ENCODE measurements at places on chromosomes 1 and 21. TPM values are rescaled to one million over a fixed set of nuclear protein-coding genes. Genes with fewer than 3 reads are reported as not detected.

DNA sequence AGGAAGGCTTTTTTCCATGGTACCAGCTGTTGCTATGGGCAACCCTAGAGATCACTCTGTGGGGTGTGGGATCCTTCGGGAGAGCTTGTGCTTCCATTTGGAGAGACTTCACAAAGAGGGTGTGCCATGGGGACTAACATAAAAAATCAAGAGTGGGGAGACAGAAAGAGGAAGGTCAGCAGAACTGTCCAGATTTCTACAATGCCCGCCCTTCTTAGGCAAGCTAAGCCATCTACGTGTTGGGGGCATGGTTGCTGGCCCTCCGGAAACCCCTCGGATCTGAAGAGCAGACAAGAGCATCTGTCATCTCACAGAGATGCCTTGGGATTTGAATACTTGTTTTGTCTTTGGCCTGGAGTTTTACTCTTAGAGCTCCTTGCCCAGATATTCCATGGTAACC lies 83.9 kb upstream of the ZNF648 start:
- DNase-seq = no peak

DNA sequence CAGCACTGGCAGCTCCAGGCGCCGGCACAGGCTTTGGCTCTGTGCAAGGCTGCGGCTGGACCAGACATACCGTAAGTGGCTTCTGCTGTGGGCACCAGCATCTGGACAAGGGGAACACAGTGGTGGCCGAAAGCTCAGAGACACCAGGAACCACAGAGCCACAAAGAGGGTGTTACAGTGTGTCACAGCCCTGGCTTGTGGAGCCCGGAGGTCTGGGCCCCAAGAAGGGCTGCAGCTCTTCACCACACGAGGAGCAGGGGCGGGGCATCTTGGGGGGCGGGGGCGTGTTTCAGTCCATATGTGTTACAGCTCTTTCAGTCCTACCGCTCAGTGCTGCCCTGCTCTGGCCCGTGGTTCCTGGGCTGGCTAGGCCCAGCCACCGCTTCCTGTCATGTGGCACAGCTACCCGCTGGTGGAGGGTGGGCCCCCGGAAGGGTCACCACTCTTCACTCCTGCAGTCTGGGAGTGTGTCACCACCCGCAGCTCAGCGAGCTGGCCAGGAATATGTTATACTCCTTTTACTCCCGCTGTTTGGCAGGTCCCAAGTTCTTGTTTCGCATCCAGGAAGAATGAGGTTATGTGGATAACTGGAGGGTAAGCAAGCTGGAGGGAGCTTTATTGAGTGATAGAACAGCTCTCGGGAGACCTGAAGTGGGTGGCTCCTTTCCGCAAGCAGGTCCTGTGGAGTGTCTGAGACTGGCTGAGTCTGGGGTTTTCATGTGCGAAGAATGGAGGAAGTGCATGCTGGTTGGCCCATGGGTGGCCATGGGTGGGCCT lies 3.3 kb upstream of the LSM10 start:
- DNase-seq = peak; percentile 84

GRCh38 chr1:232868793-232869491 lies 63.7 kb downstream of the MAP10 start:
- no peak for DNase-seq

Gene TRAF3IP3
- 351 TPM for total RNA-seq

DNA sequence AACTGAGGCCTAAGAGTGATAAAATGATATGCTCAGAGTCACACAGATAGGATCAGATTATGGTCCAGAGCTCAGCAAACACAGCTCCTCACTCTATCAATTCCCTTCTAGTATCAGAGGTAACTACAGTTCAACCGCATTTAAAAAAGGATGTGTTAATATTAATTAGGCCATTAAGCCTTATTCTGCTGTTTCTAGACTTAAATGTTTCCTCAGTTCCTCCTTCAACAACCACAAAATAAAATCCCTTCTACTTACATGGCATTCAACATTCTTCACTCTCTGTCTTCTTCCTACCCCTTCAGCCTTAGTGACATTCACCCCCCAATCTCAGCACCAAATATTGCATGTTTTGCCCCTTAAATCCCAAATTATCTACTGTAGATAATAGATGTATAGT lies 254.9 kb downstream of the PLPP3 start:
- DNase-seq = no peak

DNA sequence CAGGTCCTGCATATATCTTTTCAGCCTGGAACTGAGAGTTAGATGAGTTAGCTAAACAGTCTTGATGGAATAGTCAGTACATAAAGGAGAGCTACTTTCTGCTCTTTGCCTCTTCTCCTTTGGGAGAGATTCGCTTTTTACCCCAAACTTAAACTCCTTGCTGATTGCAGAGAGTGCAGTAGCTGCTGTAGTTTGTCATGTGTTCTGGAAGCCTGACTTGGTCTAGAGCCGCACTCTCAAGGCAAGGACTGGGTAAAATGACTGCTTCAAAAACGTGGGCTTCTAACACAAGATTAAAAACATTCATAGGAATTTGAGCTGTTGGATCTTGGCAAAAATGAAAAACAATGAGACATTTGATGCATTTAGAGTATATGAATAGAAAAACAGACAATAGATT lies 351.6 kb downstream of the RYR2 start:
- DNase-seq = no peak

- no peak for DNase-seq
Observed at GRCh38 chr1:3304692-3305091, 149.8 kb upstream of the ARHGEF16 start.

- DNase-seq = no peak
Observed at GRCh38 chr1:238549137-238549536, 658.4 kb upstream of the ZP4 start.

DNA sequence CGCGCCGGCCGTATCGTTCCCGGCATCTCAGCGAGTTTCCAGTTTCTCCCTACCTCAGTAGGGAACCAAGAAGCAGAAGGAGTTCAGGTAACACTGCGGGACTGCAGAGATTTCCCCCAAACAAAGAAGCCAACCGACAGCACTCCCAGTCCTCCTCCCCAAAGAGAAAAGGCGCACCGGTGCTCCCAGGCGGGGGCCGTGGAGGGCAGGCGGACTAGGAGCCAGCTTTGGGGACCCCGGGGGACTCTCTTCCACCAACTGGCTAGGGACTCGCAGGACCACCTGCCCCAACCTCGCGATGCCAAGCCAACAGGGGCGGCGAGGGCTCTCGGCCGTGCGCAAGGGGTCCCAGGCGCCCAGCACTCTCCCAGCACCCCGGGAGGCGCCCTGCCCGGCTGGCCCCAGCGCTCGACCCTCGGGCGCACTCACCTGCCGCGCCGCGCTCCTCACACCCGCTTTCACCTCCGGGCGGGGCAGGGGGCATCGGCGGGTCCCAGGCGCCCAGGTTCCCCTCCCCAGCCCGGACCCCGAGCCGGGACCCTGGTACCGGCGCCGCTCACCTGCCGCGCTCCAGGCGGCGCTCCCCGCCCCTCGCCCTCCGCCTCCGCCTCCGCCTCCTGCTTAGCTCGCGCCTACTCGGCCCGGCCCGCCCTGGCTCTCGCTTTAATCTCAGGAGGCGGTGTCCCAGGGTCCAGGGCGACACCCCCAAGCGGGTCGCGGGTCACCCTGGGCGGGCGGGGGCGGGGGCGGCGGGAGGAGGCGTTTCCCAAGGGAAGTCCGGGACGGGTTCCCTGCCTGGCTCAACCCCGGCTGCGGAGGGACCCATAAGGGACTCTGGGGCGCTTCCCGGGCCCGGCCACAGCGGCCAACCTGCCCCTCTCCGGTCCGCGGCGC lies at the start of gene TMPRSS2:
TMPRSS2 (minus strand) TSS at position 638 of the 894 bp plus-strand sequence. CDS start 10,025 bp downstream, outside the sequence.
- DNase-seq = no peak

DNA sequence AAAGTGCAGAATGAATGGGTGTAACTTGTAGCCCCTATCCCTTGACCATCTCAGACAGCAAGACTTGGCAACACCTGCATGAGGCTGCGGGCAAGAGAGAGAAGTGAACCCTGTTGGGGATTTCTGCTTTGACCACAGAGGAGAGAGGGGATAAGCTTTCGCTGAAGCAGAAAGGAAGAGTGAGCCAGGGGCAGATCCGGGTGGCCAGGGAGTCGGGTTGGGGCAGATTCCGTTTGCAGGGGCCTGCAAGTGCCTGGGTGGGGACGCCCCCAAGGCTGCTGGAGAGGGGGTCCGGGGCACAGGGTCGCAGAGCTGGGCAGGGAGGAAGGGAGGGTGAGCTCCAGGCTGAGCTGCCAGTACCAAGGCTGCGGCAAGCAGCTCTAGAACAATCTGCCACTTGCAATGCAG lies 25.3 kb upstream of the PIK3CD start:
- peak; percentile 56 for DNase-seq

Gene ZSWIM5
- 0.47 TPM for total RNA-seq

Gene CRP
- total RNA-seq = not detected

- DNase-seq = peak; percentile 76
Observed at GRCh38 chr1:150168960-150169601, 19.4 kb downstream of the PLEKHO1 start.

Gene ETV3L
- not detected for total RNA-seq

GRCh38 chr1:41752514-41753170 lies 166.1 kb downstream of the HIVEP3 start:
- DNase-seq = no peak

DNA sequence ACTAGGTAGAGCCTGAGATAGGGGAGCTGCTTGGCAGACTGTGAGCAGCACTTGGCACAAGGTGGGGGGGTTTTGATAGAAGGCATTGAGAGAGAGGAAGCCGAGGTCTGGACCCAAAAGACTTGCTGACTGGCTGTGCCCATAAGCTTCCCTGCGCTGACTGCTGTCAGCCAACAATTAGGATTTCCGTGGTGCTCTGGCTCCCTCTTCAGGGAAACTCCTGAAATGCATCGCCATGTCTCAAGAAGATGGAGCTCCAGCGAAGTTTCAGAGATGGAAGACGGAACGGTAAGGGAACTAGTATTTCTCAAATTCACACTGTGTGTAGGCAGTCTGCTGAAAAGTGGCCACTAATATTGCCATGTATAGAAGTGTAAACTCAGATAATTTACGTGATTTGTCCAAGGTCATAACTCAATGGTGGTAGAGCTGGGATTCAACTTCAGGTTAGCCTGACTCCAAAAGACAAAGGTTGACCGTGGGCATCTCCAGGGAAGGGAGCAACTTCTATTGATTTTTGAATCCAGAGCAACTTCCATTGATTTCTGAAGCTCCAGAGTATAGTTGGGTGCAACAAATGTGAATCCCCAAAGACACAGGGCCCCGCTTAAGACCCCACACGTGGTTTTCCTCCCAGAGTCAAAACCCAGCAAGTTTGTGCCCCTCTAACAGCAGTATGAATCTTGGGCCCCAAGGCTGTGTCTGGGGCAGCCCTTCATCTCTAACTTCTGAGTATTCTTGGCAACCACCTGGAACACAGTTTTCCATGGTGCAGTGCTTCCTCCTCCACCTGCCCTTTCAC lies 44.5 kb upstream of the CRNN start:
- peak; percentile 88 for DNase-seq

GRCh38 chr1:36778740-36779139 lies 255.6 kb downstream of the GRIK3 start:
- no peak for DNase-seq

- no peak for DNase-seq
Observed at GRCh38 chr1:184541537-184542152, 154.8 kb downstream of the C1orf21 start.

Gene KRTAP12-2
- not detected for total RNA-seq

Gene KRTAP20-4
- total RNA-seq = not detected

- DNase-seq = no peak
Observed at GRCh38 chr1:226091461-226091860, 28.9 kb downstream of the H3-3A start.

DNA sequence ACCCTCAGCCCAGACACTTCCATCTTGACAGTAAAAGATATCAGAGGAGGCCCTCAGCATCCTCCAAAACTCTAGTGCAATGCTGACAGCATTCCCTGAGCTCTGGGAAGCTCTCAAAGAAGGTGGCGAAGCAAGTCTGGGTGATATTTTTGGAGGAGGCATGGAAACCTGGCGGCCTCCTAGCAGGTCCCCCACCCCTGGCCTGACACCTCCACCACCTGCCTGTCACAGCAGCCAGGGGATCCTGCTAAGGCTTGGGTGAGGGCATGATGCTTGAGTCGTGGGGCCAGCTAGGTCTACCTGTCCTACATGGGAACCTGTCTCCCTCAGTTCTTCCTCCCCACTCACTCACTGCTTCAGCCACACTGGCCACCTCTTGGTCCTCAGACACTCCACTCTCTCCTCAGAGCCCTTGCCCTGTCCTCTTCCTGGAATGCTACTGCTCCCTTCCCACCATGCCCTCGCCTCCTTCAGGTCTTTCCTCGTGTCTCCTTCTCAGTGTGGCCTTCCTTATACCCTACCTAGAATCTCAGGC lies 8.5 kb downstream of the DHRS3 start:
- no peak for DNase-seq

Gene RPTN
- total RNA-seq = not detected

Gene CDC73
- 55.6 TPM for total RNA-seq

- no peak for DNase-seq
Observed at GRCh38 chr1:8482979-8483381, 165.1 kb downstream of the SLC45A1 start.

GRCh38 chr1:55456971-55457370 lies 241.8 kb upstream of the USP24 start:
- no peak for DNase-seq

- DNase-seq = no peak
Observed at GRCh38 chr21:26095131-26095530, 75.4 kb downstream of the APP start.

Gene GSTM1
- not detected for total RNA-seq

DNA sequence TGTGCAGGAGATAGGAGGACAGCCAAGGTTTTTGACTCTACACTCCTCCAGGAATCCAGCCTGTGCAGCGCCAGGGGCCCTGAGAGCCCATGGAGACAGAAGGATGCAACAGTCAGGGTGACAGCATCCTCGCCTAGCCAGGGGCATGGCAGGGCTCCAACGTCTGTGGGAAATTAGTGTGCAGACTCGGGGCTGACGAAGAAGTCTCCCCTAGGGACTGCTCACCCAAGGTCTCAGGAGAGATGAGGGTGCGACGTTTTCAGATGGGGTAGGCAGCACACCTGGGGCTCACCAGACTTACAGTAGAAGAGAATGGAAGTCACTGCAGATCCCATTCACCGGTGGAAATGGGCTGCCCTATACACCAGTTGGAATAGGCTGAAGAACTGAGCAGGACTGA lies 241.7 kb downstream of the SETD4 start:
- DNase-seq = no peak

DNA sequence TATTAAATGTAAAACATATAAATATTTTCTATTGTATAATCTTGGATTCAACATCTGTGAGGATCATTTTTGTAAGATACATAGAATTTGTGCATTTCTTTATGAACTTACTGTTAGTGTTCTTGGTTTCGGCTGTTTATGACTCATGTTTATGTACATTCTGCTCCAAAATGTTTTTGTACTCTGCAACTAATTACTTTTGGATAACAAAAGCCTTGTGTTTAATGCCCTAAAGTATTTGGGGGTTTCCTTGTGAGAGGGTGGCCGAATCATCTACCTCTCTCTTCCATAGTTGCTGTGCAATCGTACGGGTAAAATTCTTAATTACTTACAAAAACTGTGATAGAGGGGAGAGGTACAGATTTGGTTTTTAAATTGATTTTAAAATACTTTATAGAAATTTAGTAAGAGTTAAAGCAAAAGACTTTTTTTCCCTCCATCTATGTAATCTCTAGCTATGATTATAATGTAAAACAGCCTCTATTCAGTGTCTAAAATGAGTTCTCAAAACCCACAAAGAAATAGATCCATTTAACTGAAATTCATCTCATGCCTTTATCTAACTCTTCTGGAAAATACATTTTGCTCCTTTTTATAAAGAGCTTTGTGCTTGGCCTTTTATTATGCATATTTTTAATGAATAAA lies 38.7 kb upstream of the LRRC8C start:
- no peak for DNase-seq

GRCh38 chr1:230517786-230518185 lies 91.7 kb upstream of the PGBD5 start:
- DNase-seq = no peak
